ENCODE measurements at places on chromosomes 11 and 22.
A peak's percentile ranks its signal among the peaks of the same experiment; 100 is the strongest.

DNA sequence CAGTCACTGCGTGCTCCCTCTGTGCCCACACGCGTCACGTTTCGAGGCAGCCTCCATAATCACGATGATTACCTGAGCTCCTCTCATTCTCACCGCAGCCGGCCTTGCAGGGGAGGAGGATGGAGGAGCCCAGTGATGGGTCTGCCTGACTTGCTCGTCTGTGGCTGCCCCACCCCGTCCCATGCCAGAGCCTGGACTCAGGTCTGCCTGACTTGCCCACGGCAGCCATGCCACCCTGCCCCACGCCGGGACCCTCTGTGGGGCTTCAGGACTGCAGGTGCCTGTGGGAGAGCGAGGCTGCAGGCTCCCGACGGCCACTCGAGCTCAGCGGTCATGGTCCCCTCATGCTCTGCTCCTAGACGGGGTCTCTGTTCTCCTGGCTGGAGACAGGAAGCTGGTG is 1025.1 kb downstream of the BRD1 start:
- DNase-seq = no peak

- DNase-seq = no peak
Observed at GRCh38 chr11:35742707-35743454, 80.3 kb downstream of the TRIM44 start.

DNA sequence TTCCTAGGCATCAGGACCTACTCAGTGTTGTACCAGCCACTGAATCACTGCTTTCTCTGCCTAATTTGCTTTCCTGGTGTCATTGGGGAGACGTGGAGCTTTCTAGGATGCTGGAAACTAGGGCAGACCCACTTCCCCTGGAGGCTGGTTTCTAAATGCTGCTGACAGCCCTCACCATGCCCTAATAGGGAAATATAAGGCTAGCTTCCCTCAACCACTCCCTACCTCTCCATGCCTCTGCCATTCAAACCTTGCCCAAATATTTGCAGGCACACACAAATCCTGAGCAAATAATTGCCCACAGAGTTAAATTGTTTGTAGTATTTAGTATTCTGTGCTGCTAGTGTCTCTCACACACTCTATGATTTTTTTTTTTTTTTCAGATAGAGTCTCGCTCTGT is 310.2 kb downstream of the DDX10 start:
- DNase-seq = no peak

- DNase-seq = no peak
Observed at GRCh38 chr11:9692691-9693090, 28.8 kb downstream of the SWAP70 start.

DNA sequence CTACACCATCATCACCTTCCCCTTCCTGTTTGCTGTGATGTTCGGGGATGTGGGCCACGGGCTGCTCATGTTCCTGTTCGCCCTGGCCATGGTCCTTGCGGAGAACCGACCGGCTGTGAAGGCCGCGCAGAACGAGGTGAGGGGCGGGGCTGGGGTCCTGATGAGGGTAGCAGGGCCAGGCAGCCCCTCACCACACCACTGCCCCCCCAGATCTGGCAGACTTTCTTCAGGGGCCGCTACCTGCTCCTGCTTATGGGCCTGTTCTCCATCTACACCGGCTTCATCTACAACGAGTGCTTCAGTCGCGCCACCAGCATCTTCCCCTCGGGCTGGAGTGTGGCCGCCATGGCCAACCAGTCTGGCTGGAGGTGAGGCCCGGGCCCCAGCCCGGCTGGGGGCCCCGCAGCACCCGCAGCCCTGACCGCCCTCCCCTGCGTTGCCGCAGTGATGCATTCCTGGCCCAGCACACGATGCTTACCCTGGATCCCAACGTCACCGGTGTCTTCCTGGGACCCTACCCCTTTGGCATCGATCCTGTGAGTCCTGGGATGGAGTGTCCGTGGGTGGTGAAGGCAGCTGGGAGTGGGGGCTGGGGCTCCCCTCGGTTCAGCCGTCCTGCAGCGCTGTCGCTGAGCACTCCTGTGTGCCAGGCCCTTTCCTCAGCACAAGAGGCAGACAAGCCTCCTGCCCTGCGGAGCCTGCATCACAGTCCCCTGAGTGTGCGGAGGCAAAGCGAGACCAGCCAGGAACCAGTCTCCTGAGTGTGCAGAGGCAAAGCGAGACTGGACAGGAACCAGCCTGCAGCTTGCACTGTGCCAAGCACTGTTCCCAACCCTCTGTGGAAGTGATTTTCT is 8.8 kb downstream of the TCIRG1 start:
- DNase-seq = no peak

- no peak for DNase-seq
Observed at GRCh38 chr22:48076008-48076407, 1313.6 kb downstream of the TBC1D22A start.

DNA sequence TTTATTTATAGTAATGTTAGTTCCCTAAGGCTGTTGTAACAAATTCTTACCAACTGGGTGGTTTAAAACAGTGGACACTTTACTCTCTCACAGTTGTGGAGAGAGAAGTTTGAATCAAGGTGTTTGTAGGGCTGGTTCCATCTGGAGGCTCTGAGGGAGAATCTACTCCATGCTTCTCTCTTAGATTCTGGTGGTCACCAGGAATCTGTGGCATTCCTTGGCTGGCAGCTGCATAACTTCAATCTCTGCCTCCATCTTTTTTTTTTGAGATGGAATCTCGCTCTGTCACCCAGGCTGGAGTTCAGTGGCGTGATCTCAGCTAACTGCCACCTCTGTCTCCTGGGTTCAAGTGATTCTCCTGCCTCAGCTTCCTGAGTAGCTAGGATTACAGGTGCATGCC is 46.3 kb downstream of the LDLRAD3 start:
- no peak for DNase-seq

DNA sequence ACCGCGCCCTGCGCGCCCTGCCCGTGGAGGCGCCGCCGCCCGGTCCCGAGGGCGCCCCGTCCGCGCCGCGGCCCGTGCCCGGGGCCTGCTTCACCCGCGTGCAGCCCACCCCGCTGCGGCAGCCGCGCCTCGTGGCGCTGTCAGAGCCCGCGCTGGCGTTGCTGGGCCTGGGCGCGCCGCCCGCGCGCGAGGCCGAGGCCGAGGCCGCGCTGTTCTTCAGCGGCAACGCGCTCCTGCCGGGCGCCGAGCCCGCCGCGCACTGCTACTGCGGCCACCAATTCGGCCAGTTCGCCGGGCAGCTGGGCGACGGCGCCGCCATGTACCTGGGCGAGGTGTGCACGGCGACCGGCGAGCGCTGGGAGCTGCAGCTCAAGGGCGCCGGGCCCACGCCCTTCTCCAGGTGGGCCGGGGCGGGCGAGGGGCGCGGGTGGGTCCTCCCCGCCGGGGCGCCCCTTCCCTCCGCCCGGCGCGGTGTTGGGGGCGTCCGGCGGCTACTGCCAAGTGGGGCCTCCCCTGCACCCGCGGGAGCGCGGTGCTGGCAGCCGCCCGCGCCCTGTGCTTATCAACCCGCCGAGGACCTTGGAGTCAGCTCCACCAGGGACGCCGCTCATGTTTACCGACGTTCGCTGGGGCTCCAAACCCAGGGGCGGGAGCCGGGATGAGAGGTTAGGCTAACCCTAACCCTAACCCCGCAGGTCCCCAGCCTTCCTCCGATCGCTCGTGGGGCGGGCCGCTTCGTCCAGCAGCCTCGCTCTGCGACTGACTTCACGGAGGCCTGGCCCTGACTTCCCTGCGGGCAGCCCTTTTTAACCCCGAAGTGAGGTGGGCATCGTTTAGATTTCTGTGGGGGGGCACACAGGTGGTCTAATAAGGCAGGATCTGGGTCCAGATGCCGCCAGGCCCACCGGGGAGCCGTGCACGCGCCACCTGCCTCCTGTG is 649 bp downstream of the SELENOO start:
- no peak for DNase-seq

- DNase-seq = no peak
Observed at GRCh38 chr11:3609416-3610265, 32.2 kb downstream of the ART5 start.

- no peak for DNase-seq
Observed at GRCh38 chr11:1777737-1778136, 14.0 kb upstream of the CTSD start.

DNA sequence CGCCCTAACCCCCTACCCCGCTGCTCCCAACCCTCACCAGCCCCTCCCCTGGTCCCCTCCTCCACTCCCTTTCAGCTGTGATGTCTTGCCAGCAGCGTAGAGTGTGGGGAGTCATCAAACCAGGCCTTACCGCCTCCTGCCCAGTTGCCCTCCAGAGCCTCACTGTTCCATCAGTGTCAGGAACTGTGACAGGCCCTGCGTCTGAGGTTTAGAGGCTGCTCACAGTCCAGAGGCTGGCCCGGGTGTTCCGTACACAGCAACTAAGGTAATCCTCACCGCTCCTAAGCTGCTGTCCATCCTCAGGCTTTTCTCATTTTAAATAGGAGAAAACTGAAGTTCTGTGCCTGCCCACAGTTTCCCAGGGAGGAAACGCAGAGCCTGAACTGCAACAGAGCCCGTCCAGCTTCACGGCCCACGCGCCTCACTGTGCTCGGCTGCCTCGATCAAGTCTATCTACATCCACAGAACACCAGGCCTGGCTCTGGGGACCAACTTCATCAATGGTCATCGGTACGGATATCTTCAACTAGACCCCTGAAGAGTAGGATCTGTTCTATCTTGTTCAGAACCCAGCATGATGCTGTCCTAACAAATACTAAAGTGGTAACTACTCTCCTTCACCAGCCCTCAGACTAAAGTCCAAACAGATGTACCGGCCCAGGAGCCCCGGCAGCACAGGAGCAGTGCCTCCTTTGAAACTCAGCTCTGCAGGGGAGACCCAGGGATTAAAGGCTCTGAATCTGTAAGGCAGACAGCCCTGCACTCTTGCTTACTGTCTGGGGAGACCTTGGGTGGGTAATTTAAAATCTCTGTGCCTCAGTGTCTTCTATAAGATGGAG is 10.3 kb downstream of the VPS37C start:
- no peak for DNase-seq

DNA sequence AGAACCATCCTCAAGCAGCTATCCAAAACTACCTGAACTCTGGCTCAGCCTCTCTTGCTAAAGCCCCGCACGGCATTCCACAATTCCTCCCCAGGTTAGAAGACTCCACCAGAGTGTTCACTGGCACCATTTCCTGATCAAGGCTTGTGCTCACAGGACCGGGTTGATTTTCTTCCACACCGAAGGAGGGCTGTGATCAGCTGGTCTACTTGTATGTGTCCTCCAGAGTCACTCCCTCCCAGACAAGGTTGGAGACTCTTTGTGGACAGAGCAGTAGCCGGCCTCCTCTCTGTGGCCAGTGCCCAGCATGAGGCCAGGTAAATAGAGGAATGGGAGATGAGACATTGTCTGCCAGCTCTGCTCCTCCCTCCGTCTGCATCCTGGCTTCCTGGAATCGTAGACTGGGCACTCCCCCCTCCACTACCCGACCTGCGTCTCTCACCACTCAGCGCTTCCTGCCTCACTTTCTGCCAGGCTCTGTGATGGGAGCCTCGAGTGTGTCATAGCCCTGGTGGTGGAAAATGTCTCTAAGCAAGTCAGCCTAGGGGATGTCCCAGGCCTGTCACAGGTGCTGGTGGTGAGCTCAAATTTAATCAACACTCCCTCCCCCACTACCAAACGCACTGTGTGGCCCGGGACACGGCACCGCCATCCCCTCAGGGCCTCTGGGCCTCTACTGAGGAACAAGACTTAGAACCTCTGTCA is 12.5 kb upstream of the TMPRSS6 start:
- DNase-seq = no peak

GRCh38 chr11:107689317-107690202 is 22.3 kb downstream of the SLN start:
- peak; percentile 25 for DNase-seq

- DNase-seq = no peak
Observed at GRCh38 chr11:123174196-123175183, 20.6 kb downstream of the CLMP start.

- DNase-seq = no peak
Observed at GRCh38 chr11:20065406-20065805, 94.9 kb downstream of the DBX1 start.

DNA sequence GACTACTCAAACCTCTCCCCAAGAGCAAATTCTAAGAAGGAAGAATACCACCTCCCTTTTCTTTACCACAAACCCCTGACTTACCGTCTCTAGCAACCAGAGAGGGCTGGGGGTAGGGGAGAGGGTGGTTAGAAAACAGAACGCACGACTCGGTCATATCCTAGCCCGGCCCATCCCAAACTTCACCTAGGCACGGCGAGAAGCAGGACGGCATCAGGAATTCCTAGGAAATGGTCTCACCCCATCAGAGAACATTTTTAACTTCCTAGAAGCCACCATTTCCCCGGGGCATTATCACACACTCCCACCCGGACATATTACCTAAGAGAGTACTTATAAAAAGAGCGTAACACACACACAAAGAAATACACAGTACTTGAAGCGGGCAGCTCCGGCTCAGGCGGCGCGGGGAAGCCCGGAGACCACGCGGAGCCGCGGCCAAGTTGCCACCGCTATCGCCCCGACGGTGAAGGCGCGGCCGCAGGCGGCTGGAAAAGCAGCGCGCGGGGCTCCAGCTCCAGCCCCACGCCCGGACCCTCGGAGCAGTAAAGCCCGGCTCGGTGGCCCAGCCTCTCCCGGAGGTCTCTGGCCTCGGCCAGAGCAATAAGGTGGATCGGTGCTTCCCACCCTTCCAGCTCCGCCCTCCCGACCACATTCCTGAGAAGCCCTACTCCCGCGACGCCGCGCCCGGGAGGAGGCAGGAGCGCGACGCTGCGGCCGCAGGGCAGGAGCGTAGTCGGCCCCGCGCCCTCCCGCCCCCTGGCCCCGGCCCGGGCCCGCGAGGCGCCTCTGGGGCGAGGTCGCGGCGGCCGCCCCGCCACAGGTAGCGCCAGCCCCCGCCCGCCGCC is 878 bp downstream of the RRAS2 start:
- no peak for DNase-seq

DNA sequence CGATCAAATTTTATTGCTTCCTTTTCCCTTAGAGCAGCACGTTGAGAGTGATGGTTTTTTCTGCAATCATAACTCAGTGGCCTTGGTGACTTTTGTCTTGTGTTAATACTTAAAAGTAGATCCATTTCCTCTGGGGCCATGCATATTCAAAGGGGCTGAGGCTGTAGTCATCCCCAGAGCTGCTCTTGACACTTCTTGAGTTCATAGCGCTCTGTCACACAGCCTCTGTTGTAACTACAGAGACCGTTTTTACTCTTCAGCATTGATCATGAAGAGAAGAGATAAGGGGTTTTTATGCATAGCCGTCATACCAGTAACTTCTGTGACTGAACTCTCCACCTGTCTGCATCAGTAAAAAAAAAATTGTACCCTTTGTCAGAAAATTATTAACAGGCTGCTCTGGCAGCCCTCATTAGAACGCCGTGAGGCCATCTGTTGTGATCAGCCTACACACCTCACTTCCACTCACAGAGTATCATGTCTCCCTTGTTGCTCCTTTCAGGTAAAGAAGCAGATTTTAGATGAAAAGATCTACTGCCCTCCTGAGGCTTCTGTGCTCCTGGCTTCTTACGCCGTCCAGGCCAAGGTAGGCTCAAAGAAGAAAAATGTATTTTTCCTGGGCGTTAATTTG is 38.4 kb downstream of the NF2 start:
- DNase-seq = no peak

- DNase-seq = no peak
Observed at GRCh38 chr11:65493367-65494176, 5.3 kb upstream of the MALAT1 start.

- DNase-seq = no peak
Observed at GRCh38 chr22:50078246-50078645, 7.0 kb downstream of the MLC1 start.

- no peak for DNase-seq
Observed at GRCh38 chr22:42342426-42343120, 72.1 kb upstream of the TCF20 start.

- DNase-seq = no peak
Observed at GRCh38 chr11:2517016-2517385, 72.2 kb downstream of the KCNQ1 start.
